ENCODE measurements at places on chromosomes 7 and 10. TPM values are rescaled to one million over a fixed set of nuclear protein-coding genes. Genes with fewer than 3 reads are reported as not detected.
A peak's percentile ranks its signal among the peaks of the same experiment; 100 is the strongest.

DNA sequence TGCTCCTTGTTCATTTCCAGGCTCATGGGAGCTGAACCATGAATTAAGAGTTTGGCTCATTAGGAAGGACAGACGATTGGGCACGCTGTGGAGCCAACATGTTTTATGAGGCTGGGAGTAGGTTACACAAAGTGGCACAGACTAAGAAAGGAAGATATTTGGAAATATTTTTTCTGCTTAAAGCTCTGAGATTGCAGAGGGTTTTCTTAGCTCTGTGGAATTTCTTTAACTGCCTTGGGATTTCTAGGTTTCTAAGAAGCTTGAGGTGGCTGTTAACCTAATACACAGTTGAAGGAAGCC lies 344.6 kb downstream of the RNLS start:
- no peak overlapping the region for H3K27ac ChIP-seq
- H3K4me1 ChIP-seq = peaks cover 7% of the 10 kb centered on the region
- no peak for DNase-seq
- H3K36me3 ChIP-seq = no peaks in the 10 kb centered on the region

- no peak overlapping the region for H3K27ac ChIP-seq
- H3K27me3 ChIP-seq = no peaks in the 10 kb centered on the region
These were observed 396.5 kb upstream of the VSTM2A start for GRCh38 chr7:54145716-54146115.

DNA sequence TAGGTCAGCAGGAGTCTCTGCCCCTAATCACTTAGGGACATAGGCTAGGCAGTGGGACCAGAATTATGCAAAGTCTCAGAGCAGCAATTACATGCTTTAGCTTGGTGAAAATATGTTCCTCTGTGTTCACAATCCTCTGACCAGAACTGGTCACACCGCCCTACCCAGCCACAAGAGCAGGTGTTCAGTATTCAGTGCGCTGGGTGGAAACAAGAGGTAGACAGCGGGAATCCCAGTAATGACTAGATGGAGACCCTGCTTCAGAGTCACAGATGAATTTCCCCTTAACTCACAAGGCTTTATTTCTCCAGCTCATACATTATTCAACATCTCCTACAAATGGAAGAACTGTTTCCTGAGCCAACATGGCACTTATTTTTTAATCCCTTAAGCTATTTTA lies 763.7 kb upstream of the POM121L12 start:
- no peak for DNase-seq
- H3K36me3 ChIP-seq = no peaks in the 10 kb centered on the region
- no peak overlapping the region for H3K27ac ChIP-seq
- H3K27me3 ChIP-seq = no peaks in the 10 kb centered on the region

- DNase-seq = peak; percentile 74
- H3K4me1 ChIP-seq = peaks cover 48% of the 10 kb centered on the region
- H3K27ac ChIP-seq = peak overlapping the region; percentile 67
- H3K27me3 ChIP-seq = no peaks in the 10 kb centered on the region
- no peaks in the 10 kb centered on the region for H3K36me3 ChIP-seq
These were observed 78.6 kb downstream of the CDH23 start for GRCh38 chr10:71475243-71475871.

DNA sequence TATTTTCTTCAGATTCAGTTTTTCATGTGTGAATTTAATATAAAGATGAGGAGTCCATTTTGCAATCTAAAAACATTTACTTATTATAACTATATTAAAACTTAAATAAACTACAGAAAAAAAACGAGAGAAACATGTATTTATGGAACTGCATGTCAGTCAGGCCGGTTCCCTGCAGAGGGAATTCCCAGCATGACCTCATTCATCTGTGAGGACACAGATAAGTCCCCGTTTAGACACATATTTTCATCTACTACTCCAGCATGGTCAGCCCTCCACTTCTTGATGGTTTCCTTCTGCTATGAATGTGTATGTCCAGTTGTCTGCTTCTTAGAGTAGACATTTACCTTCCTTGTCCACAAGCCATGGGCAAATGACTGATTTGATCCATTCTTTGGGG lies 339.1 kb downstream of the SEMA3D start:
- H3K4me3 ChIP-seq = no peak overlapping the region
- H3K4me1 ChIP-seq = no peaks in the 10 kb centered on the region
- H3K27ac ChIP-seq = no peak overlapping the region
- DNase-seq = no peak

- no peak overlapping the region for H3K27ac ChIP-seq
- H3K4me3 ChIP-seq = no peak overlapping the region
- no peak for DNase-seq
- H3K36me3 ChIP-seq = no peaks in the 10 kb centered on the region
These were observed 111.9 kb upstream of the ADAM12 start for GRCh38 chr10:126500185-126500584.

- no peak overlapping the region for H3K4me3 ChIP-seq
- H3K27ac ChIP-seq = no peak overlapping the region
- peak; percentile 83 for DNase-seq
- peaks cover 18% of the 10 kb centered on the region for H3K36me3 ChIP-seq
- H3K27me3 ChIP-seq = no peaks in the 10 kb centered on the region
These were observed 42.3 kb downstream of the NOC3L start for GRCh38 chr10:94320285-94320914.

GRCh38 chr7:130309986-130310385 lies 17.0 kb downstream of the CPA4 start:
- no peaks in the 10 kb centered on the region for H3K36me3 ChIP-seq
- DNase-seq = no peak
- H3K27ac ChIP-seq = no peak overlapping the region
- H3K4me1 ChIP-seq = no peaks in the 10 kb centered on the region
- H3K4me3 ChIP-seq = no peak overlapping the region
- no peaks in the 10 kb centered on the region for H3K27me3 ChIP-seq

GRCh38 chr10:125120053-125120710 lies 40.2 kb downstream of the CTBP2 start:
- DNase-seq = peak; percentile 53
- H3K27ac ChIP-seq = peak overlapping the region; percentile 5
- no peak overlapping the region for H3K4me3 ChIP-seq

DNA sequence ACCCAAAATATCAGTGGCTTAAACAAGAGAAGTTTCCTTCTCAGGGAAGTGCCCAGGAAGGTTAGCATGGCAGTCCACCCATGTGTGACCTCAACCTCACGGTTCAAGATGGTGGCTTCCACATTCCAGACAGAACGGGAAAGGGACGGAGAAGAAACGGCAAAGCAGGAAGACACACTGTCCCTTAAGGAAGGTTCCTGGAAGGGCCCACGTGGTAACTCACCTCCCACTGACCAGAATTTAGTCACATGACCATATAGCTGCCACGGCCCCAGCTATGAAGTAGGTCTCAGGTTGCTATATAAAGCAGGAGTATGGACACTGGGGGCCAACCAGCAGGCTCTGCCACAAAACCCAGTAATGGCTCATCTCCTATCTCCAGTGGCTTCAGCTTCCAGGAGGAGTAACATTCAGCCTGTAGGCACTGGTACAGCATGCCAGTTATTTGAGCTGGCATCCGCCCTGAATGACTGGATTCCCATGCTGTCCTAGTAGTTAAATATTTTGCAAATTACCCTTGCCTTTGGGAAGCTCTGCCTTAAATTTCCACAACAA lies 278.5 kb upstream of the KLF14 start:
- peaks cover 92% of the 10 kb centered on the region for H3K4me1 ChIP-seq
- H3K27me3 ChIP-seq = no peaks in the 10 kb centered on the region
- no peak for DNase-seq
- no peak overlapping the region for H3K4me3 ChIP-seq

- peaks cover 15% of the 10 kb centered on the region for H3K36me3 ChIP-seq
- H3K4me3 ChIP-seq = no peak overlapping the region
- peaks cover 92% of the 10 kb centered on the region for H3K4me1 ChIP-seq
- H3K27me3 ChIP-seq = no peaks in the 10 kb centered on the region
These were observed 34.3 kb downstream of the FAM53B start for GRCh38 chr10:124709861-124710260.

DNA sequence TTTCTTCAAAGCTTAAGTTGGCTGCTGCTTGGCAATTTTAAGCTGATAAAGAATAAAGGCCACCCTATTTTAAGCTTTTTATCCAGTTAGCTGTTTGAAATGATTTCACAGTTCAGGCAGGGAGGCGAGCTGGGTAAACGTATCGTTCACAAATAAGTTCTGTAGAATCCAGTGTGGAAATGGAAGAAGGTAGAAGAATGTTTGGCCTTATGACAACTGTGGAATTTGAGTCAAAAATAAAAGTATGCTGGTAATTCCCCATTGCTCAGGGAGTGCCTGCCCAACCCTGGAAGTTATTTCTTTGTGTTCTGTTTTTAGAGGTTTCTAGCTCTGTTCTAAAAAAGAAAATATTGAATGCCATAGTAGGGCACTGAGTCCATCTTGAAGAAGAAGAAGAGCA lies 113.1 kb downstream of the ARL4A start:
- no peak overlapping the region for H3K4me3 ChIP-seq
- H3K4me1 ChIP-seq = no peaks in the 10 kb centered on the region
- no peaks in the 10 kb centered on the region for H3K36me3 ChIP-seq
- no peak for DNase-seq
- H3K27ac ChIP-seq = no peak overlapping the region
- H3K27me3 ChIP-seq = no peaks in the 10 kb centered on the region

DNA sequence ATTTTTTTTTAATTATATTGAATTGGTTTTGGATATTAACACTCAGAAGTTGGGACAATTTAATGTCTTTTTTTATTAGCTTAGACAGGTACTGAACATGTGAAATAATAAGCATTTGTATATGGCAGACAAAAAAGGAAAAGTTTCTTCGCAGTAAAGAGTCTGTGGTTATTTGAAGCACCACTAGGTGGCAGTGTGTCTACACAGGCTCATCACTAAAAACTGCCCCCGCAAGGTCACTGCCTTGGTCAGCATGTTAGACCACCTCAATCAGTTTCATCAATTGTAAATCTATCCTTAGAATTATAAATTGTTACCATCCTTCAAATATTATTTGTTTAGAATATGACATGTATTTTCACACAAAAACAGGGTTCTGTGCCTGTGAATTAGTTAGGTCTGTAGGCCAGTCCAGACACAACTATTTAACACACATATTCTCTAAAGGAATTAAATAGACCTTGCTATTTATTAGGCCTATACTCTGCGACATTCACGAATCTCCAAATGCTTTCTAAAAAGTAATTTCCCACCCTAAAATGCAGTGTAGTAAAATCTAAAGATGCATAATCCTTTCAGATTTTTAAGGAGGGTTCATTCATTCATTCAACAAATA lies 17.0 kb downstream of the PNLIPRP3 start:
- no peaks in the 10 kb centered on the region for H3K36me3 ChIP-seq
- H3K4me1 ChIP-seq = no peaks in the 10 kb centered on the region
- H3K27ac ChIP-seq = no peak overlapping the region
- no peak for DNase-seq
- H3K27me3 ChIP-seq = no peaks in the 10 kb centered on the region

GRCh38 chr7:42236266-42236975 lies 588 bp downstream of the GLI3 start:
- no peaks in the 10 kb centered on the region for H3K36me3 ChIP-seq
- peak overlapping the region; percentile 79 for H3K27ac ChIP-seq
- no peak for DNase-seq
- peaks cover 21% of the 10 kb centered on the region for H3K4me1 ChIP-seq
- H3K4me3 ChIP-seq = peak overlapping the region; percentile 58

DNA sequence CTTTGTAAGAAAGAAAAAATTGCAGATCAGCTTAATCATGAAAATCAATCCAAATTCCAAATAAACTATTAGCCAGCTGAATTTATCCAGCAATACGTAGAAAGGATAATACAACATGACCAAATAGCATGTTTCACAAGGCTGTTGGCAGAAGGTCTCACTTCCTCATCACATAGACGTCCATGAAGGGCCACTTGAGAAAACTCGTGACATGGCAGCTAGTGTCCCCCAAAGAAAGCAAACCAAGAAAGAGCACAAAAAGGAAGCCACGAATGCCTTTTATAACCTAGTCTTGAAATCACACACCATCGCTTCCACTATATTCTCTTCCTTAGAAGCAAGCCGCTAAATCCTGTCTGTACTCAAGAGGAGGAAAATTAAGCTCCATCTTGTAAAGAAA lies 105.6 kb upstream of the NRBF2 start:
- no peaks in the 10 kb centered on the region for H3K4me1 ChIP-seq
- H3K27ac ChIP-seq = no peak overlapping the region
- H3K27me3 ChIP-seq = no peaks in the 10 kb centered on the region
- no peaks in the 10 kb centered on the region for H3K36me3 ChIP-seq

DNA sequence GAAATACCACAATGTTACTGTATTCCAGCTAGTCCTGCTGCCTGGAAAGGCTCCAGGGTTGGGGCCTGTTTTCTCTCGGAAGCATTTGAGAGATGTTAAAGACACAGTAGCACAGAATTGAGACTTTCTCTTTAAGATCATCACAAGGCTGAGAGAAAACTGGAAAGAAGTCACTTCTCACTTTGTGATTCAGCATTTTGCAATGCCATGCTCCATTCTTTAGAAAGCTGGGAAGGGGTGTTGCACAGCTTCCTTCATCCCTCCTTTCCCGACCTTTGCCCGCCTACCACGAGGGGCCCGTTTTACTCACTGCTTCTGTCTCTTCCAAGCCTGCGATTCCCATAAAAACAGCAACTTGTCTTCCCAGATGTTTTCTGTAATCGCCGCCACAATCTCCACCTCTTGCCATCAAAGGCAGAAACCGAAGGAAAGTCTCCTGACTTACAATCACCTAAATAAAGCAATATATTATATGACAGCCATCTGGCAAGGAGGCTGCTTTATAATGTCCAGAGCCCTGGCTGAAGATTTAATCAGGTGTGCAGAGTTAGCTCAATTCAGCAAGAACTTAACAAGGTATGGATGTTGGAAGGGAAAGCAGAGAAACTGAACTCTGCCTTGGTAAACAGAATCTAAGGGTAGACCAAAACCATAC lies 18.9 kb downstream of the NOD1 start:
- peaks cover 2% of the 10 kb centered on the region for H3K36me3 ChIP-seq
- peaks cover 67% of the 10 kb centered on the region for H3K4me1 ChIP-seq
- H3K27ac ChIP-seq = peak overlapping the region; percentile 36

- no peak overlapping the region for H3K27ac ChIP-seq
- H3K27me3 ChIP-seq = no peaks in the 10 kb centered on the region
- DNase-seq = no peak
- no peaks in the 10 kb centered on the region for H3K36me3 ChIP-seq
- H3K4me1 ChIP-seq = peaks cover 14% of the 10 kb centered on the region
These were observed 5.0 kb downstream of the EPHB6 start for GRCh38 chr7:142859829-142860228.

- no peak overlapping the region for H3K27ac ChIP-seq
- no peak overlapping the region for H3K4me3 ChIP-seq
- no peak for DNase-seq
- no peaks in the 10 kb centered on the region for H3K36me3 ChIP-seq
- H3K27me3 ChIP-seq = peaks cover 10% of the 10 kb centered on the region
These were observed 4.3 kb downstream of the AOC1 start for GRCh38 chr7:150856303-150857275.

The MMRN2 gene
- 78.9 TPM for total RNA-seq

The SLC18A3 gene
- not detected for total RNA-seq

The CFAP58 gene
- 0.42 TPM for total RNA-seq

The TUBAL3 gene
- not detected for total RNA-seq

The CLDN3 gene
- total RNA-seq = not detected

The CPA1 gene
- total RNA-seq = 1.5 TPM

The UNC5B gene
- total RNA-seq = 16.5 TPM

The NPTX2 gene
- 25.6 TPM for total RNA-seq

The CLCN1 gene
- total RNA-seq = not detected

The FGFR2 gene
- total RNA-seq = 1.8 TPM

The TMUB1 gene
- total RNA-seq = 40.5 TPM

The GARIN1A gene
- total RNA-seq = 4.8 TPM

The TSPAN14 gene
- total RNA-seq = 101 TPM

The SLC26A5 gene
- total RNA-seq = 0.68 TPM

The NUTM2A gene
- total RNA-seq = 3.7 TPM

Data from spleen (tissue), 13 donors.